Uterus (tissue), 4 donors: ENCODE measurements at places on chromosomes 7 and 10. TPM values are rescaled to one million over a fixed set of nuclear protein-coding genes. Genes with fewer than 3 reads are reported as not detected.
A peak's percentile ranks its signal among the peaks of the same experiment; 100 is the strongest.

DNA sequence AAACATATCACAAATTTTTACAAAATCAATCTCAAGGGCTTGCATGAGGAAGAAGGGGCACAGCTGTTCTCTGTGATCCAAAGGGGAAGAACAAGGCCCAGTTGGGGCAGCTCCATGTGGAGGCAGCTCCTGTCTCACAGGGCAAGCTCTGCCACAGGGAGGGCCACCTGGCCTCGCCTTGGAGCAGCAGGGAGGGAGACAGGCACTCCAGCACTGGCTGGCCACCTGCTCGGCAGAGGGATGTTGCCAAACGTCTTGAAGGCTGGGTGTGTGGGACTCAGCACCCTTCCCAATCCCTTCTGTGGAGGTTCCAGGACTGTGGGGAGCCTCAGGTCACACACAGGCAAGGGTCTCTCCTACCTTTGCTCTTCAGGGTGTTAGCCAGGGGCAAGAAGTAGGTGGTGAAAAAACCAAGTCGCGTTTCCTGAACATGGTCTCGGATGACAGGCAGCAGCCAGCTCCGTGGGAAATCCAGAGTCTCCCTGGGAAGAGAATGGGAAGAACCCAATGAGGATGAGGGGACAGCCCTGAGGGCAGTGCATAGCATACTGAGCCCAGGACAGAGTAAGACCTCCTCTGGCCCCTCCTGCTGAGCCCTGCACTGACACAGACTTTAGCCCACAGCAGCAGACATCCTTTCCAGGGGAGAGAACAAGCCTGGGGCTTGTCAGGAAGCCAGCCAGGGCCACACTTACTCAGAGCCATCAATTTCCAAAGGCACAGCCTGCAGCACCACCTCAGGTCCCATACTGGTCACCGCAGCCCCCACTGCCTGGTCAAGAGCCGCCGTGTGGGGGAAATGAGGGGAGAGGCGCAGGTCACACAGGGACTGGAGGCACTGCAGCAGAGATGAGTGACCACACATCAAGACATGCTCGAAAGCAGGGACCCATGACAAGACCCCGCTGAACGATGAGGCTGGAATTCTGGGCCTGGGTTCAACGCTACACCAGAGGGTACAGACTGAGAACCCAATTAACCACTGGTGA is 21.9 kb downstream of the RRP12 start:
- no peak overlapping the region for H3K4me3 ChIP-seq
- H3K36me3 ChIP-seq, result no peaks in the 10 kb centered on the region
- no peak for DNase-seq
- no peaks in the 10 kb centered on the region for H3K4me1 ChIP-seq

DNA sequence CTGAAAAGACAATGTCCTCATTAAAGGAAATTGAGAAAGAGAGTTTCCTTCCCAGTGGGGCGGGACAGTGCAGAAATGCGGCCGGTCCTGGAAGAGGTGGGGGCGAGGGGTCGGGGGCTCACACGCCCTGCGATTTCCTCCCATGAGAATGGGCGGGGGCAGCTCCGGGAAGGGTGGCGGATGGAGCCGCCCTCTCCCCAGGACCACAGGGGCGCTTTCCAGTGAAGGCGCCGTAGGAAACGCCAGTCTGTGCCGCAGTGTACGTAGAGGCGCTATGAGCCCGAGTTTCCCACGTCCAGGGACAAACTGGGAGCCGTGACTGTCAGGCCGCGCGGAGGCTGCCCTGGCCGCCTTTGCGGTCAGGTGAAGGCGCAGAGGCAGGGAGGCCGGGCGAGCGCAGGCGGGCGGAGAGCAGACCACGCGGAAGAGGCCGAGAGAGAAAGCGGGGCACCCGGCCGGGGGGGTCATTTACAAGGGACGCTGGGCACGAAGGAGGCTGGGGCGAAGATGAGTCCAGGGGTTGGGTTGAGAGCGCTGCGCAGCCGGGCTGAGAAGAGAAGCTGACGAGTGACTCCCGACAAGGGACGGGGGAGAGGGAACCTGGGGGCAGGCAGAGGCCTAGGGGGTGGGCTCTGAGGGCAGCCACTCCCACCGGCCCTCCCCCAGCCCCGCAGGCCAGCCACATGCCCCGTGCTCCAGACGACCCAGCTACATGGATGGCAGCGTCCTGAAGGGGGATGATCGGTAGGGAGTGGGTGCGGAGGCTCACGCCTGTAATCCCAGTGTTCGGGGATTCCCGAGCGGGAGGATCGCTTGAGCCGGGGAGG is 45.0 kb downstream of the ALOX5 start:
- H3K4me3 ChIP-seq, result peak overlapping the region; percentile 40
- DNase-seq, result peak; percentile 56
- H3K27ac ChIP-seq, result peak overlapping the region; percentile 74
- no peaks in the 10 kb centered on the region for H3K36me3 ChIP-seq
- H3K4me1 ChIP-seq, result no peaks in the 10 kb centered on the region

- no peak overlapping the region for H3K4me3 ChIP-seq
- H3K4me1 ChIP-seq, result no peaks in the 10 kb centered on the region
- DNase-seq, result peak; percentile 44
- peak overlapping the region; percentile 59 for H3K27ac ChIP-seq
- no peaks in the 10 kb centered on the region for H3K36me3 ChIP-seq
Measured at GRCh38 chr10:22620140-22620857, 94.1 kb downstream of the PIP4K2A start.

- H3K4me3 ChIP-seq, result no peak overlapping the region
- no peaks in the 10 kb centered on the region for H3K4me1 ChIP-seq
- H3K27ac ChIP-seq, result no peak overlapping the region
- H3K27me3 ChIP-seq, result no peaks in the 10 kb centered on the region
Measured at GRCh38 chr7:140883378-140883777, 41.4 kb downstream of the BRAF start.

The GDF2 gene
- not detected for total RNA-seq
